ENCODE measurements at places on chromosomes 6 and 20. TPM values are rescaled to one million over a fixed set of nuclear protein-coding genes. Genes with fewer than 3 reads are reported as not detected.

GRCh38 chr6:161366301-161366923 lies 92.6 kb upstream of the AGPAT4 start:
- H3K36me3 ChIP-seq = no peaks in the 10 kb centered on the region
- H3K27ac ChIP-seq = no peak overlapping the region
- H3K4me3 ChIP-seq = no peak overlapping the region

DNA sequence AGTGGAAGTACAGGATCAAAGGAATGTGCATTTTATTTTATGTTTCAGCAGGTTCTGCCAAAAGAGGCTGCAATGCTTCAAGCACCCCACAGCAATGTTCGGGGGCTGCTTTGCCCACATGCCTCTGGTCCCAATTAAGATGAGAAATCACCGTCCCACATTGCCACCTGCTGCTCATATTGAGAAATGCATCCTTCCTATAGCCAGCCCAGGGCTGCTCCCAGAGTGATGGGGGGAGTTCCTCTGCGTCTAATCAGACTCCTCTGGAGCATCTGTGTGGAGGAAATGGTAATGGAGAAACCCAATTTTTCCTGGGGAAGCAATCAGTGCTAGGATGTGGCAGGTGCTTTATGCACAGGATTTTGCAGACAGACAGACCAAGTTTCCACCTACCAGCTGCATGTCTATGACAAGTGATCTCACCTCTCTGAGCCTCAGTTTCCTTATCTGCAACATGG lies 33.7 kb downstream of the PTGIS start:
- H3K36me3 ChIP-seq = no peaks in the 10 kb centered on the region
- no peak overlapping the region for H3K27ac ChIP-seq

DNA sequence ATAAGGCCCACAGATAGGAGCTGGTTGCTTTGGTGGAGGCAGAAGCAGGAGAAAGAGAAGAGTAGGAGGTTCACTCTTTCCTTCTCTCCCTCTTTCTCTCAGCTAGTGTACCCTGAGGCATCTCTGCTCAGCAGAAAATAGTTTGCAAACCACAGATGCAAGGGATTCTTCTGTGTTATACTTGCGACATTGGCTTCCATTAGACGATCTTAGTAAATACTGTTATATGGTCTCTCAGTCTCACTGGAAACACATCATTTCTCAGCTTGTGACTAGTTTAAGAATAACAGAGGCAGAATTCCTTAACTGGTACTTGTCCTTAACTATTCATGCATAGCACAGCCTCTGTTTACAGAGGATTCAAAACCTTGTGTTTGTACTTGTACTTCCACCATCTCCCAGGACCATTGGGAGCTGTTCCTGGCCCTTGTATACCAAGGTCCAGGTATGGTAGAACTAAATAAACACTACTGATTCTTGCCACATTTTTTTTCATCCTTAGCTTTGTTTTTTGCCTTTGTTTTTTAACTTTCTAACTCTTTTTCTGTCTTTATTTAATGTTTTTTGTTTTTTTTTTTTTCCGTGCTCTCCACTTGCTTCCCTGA lies 218.2 kb downstream of the OTOR start:
- DNase-seq = no peak
- H3K4me1 ChIP-seq = no peaks in the 10 kb centered on the region
- no peak overlapping the region for H3K4me3 ChIP-seq
- H3K27ac ChIP-seq = no peak overlapping the region

DNA sequence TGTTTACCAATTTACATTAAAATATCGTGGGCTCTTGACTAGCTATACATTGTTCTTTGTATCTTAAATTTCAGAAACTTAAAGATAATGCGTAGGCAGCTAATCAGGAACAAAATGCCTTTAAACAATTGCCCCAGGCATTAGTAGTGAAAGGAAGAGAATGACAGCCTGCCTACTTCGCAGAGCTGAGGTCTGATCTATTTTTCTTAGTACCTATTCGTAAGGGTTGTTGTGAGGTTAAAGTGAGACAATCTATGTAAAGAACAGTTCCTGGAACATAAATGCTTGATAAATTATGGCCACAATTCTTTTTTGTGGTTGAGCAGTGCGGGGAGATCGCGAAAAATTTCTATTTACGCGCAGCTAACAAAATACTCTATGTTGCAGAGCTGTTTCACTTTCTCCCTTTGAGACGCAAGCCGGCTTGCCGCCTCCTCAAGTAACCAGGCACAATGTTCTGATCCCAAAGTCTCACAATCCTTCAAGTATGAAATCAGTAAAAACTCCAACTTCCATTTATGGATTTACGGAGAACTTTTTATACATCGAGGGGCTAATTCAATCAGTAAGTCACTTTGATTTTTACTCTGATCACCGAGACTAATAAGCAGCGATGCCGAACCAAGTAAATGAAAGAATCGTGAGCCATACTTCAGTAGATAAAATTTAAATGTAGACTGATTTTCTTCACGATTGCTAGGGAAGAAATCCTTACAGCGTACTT lies 878 bp upstream of the PNRC1 start:
- peak overlapping the region; percentile 98 for H3K27ac ChIP-seq
- DNase-seq = peak; percentile 64
- H3K4me1 ChIP-seq = peaks cover 30% of the 10 kb centered on the region
- peak overlapping the region; percentile 73 for H3K4me3 ChIP-seq
- no peaks in the 10 kb centered on the region for H3K27me3 ChIP-seq

DNA sequence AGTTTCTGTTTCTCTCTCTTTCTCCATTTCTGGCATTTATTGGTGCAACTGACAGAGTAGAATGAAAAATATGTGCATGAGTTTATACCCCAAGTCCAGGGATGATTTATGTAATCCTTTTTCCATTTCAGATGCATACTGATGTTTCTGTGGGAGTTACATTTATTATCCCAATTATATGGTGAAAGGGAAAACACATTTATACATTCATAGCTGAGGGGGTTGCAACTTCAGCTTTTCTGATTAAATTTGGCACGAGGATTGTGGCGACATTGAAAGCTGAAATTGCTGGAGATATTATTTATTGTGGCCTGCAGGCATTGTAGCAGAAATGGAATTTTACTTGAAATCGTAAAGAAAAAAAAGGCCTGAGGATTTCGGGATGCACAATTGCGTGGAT lies 31.5 kb upstream of the FNDC1 start:
- no peak overlapping the region for H3K4me3 ChIP-seq
- H3K4me1 ChIP-seq = no peaks in the 10 kb centered on the region
- no peaks in the 10 kb centered on the region for H3K27me3 ChIP-seq
- DNase-seq = no peak
- H3K36me3 ChIP-seq = no peaks in the 10 kb centered on the region
- H3K27ac ChIP-seq = no peak overlapping the region

- no peak for DNase-seq
- no peaks in the 10 kb centered on the region for H3K27me3 ChIP-seq
- H3K27ac ChIP-seq = no peak overlapping the region
- peaks cover 31% of the 10 kb centered on the region for H3K4me1 ChIP-seq
- peaks cover 1% of the 10 kb centered on the region for H3K36me3 ChIP-seq
Measured at GRCh38 chr20:59205044-59205443, 41.4 kb downstream of the ZNF831 start.

DNA sequence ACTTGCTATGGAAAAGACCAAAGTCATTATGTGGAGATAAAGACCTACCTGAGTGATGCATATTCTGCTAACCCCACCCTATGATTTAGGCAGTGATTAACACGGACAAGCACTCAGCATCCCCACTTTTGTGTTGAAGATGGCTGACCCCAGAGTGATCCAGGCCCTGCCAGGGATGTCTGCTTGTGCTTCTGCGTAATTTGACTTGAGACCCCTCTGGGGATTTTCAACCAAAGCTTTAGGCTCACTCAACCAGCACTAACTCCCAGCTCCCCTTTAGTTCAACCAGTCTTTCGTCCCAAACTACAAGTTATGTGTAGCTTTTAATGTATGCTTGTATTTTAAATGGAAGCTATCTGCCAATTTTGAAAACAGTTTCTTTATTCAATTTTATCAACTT lies 538.0 kb upstream of the ID4 start:
- no peaks in the 10 kb centered on the region for H3K36me3 ChIP-seq
- no peaks in the 10 kb centered on the region for H3K4me1 ChIP-seq
- H3K4me3 ChIP-seq = no peak overlapping the region
- no peak overlapping the region for H3K27ac ChIP-seq
- no peak for DNase-seq

- no peak overlapping the region for H3K4me3 ChIP-seq
- no peaks in the 10 kb centered on the region for H3K36me3 ChIP-seq
- no peaks in the 10 kb centered on the region for H3K27me3 ChIP-seq
- no peak for DNase-seq
Measured at GRCh38 chr20:751761-752160, 16.5 kb downstream of the SLC52A3 start.

DNA sequence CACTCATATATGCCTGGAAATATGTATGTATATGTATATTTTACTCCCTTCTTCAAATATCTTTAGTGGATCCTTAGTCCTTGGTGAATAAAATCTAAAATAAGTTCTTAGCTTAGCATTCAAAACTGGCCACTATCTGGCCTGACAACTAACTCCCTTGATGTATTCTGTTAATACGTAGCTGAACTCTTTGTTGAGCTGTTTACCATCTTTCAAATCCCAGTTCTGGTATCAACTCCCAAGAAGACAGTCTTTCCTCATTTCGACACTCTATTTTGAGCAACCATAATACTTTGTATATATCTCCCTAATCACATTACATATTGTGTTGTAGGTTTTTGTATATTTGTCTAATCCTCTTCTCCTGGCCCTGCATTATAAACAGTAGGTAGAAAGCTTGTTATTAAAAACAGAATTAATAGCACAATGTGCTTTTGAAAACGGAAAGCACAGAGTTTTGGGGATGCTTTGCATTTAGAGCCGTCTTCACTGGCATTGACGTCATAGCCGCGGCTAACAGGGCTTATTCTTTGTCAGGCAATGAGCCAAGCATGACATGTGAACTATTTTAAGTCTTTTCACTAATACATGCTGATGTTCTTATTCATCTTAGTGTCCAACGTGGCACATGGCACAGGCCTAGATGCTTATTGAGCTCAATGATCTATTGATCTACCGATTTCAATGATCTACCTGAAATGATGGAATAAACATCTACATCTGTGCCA lies 47.2 kb upstream of the CCN2 start:
- H3K4me1 ChIP-seq = no peaks in the 10 kb centered on the region
- H3K27me3 ChIP-seq = no peaks in the 10 kb centered on the region
- no peak overlapping the region for H3K27ac ChIP-seq
- no peaks in the 10 kb centered on the region for H3K36me3 ChIP-seq
- no peak overlapping the region for H3K4me3 ChIP-seq

DNA sequence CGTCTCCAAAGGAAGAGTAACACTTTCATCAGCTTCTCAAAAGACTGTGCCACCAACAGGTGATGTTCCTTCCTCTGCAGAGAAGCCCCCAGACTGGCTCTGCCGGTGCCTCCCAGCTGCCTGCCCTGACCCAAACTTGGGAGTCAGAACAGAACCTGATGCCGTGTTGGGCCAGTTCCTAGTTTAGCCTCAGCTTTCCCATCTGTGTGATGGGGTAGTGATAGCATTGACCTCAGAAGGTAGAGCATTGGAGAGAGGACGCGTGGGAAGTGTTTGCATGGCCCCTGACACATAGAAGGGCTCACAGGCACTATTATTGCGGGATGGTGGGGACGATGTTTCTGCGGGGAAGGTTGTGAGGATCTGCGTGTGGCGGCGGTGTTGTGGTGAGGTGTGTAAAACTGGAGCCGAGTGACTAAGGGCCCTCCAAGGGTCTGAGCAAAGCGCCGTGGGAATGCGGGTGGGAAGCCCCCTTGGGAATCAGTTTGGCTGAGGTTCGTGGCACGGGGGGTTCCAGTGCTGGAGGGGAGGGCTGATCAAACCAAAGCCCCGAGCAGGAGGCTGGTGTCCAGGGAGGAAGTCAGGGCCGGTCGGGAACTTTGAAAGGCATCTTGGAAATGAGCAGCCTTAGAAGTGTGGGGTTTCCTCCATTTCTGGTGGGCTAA lies 1.7 kb downstream of the NTSR1 start:
- no peak overlapping the region for H3K4me3 ChIP-seq
- peaks cover 6% of the 10 kb centered on the region for H3K4me1 ChIP-seq
- no peak overlapping the region for H3K27ac ChIP-seq

GRCh38 chr6:42960243-42961019 lies at the start of gene GNMT:
TSS of gene GNMT (plus strand) at chr6:42960754. CDS start at chr6:42960768, 14 bp downstream.
- H3K4me1 ChIP-seq = peaks cover 17% of the 10 kb centered on the region
- peak within 1 kb of the TSS; percentile 38 for H3K4me3 ChIP-seq
- peaks cover 25% of the 10 kb centered on the region for H3K36me3 ChIP-seq
- no peaks in the 10 kb centered on the region for H3K27me3 ChIP-seq
- DNase-seq = no peak

- H3K27me3 ChIP-seq = no peaks in the 10 kb centered on the region
- H3K27ac ChIP-seq = peak overlapping the region; percentile 78
- H3K4me3 ChIP-seq = peak overlapping the region; percentile 76
- peaks cover 18% of the 10 kb centered on the region for H3K4me1 ChIP-seq
- H3K36me3 ChIP-seq = no peaks in the 10 kb centered on the region
- peak; percentile 68 for DNase-seq
Measured at GRCh38 chr6:27867051-27867944, 44.9 kb downstream of the OR2B2 start.

GINS1 gene
- 1.2 TPM for total RNA-seq

ZC3H12D gene
- total RNA-seq = 116 TPM

ID1 gene
- total RNA-seq = 1.4 TPM

PAX1 gene
- total RNA-seq = not detected

PRDM13 gene
- not detected for total RNA-seq

SLC35D3 gene
- not detected for total RNA-seq

C6orf52 gene
- total RNA-seq = not detected
